ENCODE measurements at places on chromosomes 1 and 21. TPM values are rescaled to one million over a fixed set of nuclear protein-coding genes. Genes with fewer than 3 reads are reported as not detected.

Gene SEMA6C
- polyA plus RNA-seq = 1.5 TPM

Gene CLCA1
- not detected for polyA plus RNA-seq

DNA sequence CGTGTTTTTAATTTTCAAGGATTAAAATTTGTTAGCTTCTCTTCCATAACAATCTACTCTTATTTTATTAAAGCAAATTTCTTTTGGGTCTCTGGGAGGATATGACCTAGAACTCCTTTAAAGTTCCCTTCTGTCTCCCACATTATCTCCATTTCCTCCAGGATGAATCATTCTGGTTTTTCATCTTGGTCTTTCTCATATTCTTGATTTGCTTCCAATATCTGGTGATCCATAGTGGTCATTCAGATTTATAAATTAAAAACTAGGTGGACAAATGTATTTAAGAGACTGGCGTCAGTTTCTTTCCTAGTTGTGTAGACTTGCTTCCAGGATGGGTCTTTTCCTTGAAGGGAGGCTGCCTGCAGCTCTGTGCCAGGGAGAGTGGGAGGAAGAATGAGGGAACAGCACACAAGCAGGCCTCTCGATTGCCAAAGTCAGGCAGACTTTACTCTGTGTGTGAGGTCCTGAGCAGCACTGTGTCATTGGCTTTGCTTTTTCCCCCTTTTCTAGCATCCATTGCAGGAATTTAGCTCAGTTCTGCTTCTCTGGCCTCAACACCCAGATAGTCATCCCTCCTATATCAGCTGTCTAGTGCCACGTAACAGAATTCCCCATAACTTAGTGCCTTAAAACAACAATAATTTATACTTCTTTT is 48.1 kb upstream of the FOXO6 start:
- no peak for DNase-seq

Gene ADORA3
- polyA plus RNA-seq = not detected

Gene TDRKH
- 1.1 TPM for polyA plus RNA-seq

Gene PLPPR5
- polyA plus RNA-seq = not detected

DNA sequence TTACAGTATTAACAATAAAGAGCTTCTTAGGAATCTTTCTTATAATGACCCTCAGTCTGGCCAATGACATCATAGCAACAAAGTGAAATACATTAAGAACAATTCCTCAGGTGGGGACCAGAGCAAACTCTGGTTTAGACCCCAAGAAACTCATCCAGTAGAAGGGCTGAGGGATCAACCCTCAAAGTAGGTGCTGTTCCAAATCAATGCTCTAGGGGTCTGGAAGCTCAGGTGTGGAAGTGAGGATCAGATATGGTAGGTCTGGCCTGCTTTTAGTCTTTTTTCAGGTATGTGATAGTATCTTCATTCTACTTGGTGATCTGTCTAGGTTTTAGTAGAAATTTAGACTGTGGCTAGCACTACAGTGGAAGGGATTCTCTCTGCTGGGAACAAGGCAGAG is 291.7 kb downstream of the PDE4B start:
- no peak for DNase-seq

DNA sequence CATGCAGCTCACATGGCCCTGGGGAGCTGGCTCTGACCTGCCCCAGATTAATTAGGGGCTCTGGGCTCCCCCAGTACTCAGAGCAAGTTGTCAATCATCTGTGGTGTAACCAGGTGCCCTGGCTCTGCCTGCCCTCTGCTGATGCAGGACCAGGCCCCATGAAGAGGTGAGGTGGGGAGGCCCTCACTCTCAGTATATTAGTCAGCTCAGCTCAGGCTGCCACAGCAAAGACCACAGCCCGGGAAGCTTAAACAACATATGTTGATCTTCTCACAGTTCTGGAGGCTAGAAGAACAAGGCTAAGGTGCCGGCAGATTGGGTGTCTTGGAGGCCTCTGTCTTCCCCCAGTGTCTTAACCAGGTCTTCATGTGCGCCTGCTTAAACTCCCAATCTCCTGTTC is 66.5 kb downstream of the FCRL5 start:
- DNase-seq = no peak

GRCh38 chr1:85137660-85138059 is 63.2 kb downstream of the SYDE2 start:
- no peak for DNase-seq

- DNase-seq = no peak
Observed at GRCh38 chr1:54200519-54200997, 591 bp downstream of the MRPL37 start.
